Ecto neural progenitor cell (in vitro differentiated cells): ENCODE measurements at places on chromosomes 12 and 14.
A peak's percentile ranks its signal among the peaks of the same experiment; 100 is the strongest.

- no peak for DNase-seq
These were observed 166.1 kb upstream of the KITLG start for GRCh38 chr12:88746386-88746785.

DNA sequence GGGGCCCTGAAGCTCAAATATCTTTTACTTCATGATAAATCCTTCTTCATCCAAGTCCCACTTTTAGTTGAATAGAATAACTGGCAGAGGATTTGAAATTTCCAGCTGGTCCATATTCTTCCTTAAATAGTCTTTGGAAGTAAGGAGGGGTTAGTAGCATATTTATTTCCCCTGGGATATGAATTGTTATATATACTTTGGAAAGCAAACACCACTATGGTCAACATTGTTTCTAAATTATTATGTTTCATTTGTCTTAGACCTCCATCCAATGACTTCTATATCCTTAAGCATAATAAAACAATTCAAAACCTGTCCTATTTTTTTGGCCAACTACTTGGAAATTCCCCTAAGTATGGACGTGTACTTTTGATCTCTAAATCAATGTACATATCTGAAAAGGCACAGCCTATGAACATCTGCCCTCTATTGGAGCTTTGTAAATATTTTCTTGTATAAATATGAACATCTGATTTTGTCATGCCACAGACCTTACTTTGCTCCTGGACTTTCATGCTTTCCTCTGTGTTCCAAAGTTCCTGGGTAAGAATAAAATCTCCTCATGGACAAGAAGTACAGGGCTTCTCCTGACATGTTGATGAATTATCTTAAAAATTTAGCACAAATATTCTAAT, 1212.0 kb downstream of the GALC start:
- DNase-seq = no peak

GRCh38 chr12:67811437-67812361, 163.2 kb downstream of the DYRK2 start:
- no peak for DNase-seq

GRCh38 chr12:91098461-91098860, 12.8 kb downstream of the LUM start:
- DNase-seq = no peak

- no peak for DNase-seq
These were observed 13.6 kb upstream of the RCOR1 start for GRCh38 chr14:102578821-102579220.

- no peak for DNase-seq
These were observed 11.5 kb downstream of the GNS start for GRCh38 chr12:64747695-64748094.

GRCh38 chr14:96614481-96614881, 112.3 kb downstream of the PAPOLA start:
- peak; percentile 76 for DNase-seq

GRCh38 chr14:90456551-90456950, 59.7 kb downstream of the CALM1 start:
- peak; percentile 52 for DNase-seq

DNA sequence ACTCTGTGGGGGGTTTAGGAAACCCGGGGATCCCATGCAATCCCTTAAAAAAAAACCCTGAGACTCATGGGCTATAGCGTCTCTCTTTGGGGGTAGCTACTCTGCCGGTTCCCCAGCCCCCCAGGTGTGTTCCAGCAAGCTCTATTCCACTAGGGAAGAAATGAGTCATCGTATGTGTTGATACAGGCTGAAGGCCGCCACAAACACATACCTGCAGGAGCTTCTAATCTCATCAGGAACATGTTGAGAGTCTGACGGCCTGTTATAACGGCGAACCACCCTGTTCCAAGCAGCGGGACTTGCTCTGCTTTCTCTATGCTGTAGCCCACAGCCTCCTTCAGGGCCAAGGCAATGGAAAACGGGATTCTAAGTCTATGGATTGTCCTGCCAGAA, 977 bp upstream of the KRT5 start:
- DNase-seq = peak; percentile 46

DNA sequence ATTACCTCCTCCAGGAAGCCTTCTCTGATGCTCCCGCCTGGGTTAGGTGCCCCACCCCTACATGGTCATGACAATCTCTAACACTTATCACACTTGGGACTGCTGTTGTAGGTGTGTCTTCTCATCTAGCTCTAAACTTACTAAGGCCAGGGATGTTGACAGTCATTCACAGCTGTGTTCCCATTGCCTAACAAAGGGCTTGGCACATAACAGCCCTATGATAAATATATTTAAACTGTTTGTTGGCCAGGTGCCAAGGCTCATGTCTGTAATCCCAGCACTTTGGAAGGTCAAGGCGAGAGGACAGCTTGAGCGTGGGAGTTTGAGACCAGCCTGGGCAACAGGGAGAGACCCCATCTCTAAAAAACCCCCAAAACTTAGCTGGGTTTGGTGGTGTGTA, 98.8 kb upstream of the RGS6 start:
- DNase-seq = no peak

DNA sequence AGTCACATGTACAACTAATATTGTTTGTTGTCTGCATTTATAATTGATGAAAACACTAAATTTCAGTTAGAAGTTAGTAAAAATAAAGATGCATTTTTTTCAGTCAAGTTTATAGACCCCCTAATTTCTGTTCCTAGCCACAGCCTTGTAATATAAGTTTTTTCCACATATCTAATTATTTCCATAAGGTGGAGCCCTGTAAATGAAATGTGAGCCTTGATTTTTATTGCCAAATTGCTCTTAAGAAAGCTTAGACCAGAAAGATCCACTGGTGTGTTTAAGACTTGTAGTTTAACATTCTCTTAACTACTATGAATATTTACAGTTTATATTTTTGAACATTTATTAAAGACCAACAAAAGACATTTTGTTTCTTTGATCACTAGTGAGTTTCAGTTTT, 322.1 kb upstream of the RGS6 start:
- no peak for DNase-seq

DNA sequence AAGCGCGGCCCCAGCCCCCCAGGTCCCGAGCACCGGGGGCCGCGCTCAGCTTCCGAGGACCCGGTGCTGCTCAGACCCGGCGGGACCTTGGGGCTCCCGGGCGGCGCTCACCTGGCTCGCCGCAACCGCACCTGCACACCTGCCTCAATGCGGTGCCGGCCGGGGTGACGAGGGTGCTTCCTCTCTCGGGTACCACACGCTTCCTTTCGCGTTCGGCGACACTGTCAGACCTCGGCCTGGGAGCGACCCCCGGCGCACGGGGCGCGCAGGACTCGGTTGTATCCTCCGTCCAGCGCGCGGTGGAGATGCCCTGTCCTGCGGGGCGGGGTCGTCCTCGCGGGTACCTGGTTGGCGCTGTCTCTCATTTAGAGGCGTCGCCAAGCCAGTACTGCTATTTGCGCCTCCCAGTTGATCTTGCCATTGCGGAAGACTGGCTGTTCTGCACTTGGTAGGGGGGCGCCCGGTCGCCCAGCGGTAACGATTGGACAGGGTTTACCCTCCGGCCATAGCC, 718 bp downstream of the PACS2 start:
- peak; percentile 61 for DNase-seq

DNA sequence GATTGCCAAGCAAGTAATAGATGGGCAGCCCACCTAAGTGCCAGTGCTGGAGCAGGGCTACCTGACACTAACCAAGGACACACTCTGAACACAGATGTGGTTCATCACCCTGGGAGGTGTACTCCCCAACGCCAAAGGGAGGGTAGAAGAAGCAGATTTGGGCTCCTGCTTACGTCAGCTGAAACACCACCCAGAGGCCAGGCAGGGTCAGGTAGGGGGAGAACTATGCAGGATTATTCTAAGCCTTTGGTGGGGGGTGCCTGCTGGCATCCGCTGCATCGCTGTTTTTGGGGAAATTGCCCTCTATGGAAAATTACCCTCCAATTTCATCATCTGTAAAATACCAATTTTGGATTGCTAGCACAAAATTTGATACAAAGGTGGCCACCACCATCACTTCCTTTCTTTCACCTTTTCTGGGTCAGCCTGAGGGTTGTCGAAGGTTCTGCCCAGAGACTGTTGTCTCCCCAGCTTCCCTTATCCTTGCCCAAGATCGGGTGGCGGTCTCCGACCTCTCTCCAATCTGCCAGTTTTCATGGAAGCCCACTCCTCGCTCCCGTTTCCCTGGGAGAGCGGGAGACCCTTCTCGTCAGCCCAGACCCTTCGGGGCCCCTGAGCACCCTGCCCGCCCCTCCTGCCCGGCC, 535 bp downstream of the BIN2 start:
- no peak for DNase-seq

GRCh38 chr12:123449856-123450255, 8.1 kb upstream of the SNRNP35 start:
- DNase-seq = no peak

- DNase-seq = no peak
These were observed 4.4 kb downstream of the MSRB3 start for GRCh38 chr12:65282840-65283239.

DNA sequence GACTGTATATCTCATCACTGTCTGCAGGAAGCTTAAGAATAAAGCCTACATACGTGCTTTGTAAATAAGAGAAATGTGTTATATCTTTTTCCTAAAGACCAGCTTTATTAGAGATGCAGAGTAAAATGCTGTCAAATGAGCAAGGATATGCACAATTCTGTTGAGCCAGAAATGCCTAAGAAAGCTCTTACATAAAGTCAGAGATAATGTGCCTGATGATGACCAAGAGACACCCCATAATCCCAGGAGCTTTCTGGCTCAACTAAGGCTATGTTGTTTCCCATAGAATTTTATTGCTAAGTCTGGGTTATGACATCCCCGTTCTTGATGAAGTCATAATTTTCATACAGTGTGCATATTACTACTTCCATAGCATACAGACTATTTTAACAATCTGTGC, 209.9 kb downstream of the GALC start:
- DNase-seq = no peak

GRCh38 chr14:49314737-49315136, 271.4 kb downstream of the RPS29 start:
- DNase-seq = no peak

DNA sequence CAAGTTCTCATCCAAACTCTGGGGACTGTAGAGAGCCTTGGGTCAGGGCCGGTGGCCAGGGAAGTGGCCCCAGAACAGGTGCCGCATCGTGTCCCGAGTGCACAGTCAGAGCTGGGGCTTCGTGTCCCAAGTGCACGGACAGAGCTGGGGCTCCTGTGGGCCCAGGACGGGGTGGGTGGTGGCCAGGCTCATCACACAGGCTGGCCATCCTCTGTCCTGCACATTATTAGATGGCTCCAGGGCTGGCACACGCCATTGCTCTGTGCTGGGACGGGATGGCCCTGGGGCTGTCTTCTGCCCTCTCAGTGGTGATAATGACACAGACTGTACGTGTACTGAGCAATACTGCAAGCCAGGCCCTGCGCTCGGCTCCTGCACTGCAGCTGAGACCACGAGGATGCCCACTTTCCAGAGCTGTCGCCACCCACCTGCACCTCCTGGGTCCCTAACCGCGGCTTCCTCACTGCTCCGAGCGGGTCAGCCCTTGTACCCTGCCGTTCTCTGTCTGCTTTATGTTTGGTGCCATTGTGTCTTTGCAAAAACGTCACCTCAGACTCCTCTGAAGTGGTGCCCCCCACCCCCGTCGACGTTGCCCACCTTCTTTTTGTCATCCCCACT, 1.9 kb downstream of the FBRSL1 start:
- DNase-seq = no peak

DNA sequence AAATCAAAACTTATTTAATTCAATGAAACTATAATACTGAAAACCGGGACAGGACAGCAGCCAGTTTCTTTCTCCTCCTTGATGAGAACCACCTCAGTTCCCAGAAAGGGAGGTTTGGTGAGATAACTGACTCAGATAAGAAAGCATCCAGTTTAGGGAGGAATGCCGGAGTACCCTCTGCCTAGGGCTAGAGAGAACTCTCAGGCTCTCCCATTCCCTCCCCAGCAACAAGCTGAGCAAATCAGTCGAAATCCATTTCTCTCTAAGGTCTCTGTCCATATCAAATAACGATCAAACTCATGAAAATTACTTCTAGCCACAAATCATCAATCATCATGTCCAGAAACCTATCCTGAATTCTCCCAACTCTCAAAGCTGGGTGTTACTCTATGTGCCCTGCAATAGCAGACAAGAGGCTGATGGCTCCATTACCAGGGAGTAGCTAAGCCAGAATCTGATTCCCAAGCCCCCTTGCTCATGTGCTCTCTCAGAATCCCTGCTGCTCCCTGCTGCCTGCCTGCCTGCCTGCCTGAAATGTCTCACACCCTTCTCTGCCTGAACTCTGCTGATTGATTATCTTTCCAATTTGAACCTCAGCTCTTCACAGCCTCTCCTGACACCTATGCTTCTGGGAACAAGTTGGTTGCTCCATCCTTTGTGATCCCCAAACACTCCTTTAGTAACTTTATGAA, 49.4 kb downstream of the SLC25A47 start:
- DNase-seq = no peak

- DNase-seq = no peak
These were observed 667.1 kb upstream of the FBXO33 start for GRCh38 chr14:40099316-40099715.

DNA sequence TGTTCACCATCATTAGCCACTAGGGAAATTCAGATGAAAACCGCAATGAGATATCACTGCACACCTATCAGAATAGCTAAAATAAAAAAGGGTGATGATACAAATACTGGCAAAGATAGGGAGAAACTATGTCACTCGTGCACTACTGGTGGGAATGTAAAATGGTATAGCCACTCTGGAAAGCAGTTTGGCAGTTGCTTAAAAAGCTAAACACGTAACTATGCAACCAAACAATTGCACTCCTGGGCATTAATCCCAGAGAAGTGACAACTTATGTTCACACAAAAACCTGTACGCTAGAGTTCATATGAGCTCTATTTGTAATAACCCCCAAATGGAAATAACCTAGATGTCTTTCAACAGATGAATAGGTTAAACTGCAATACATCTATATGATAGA, 35.4 kb downstream of the GPR135 start:
- no peak for DNase-seq

- DNase-seq = no peak
These were observed 145.6 kb upstream of the SLCO1B1 start for GRCh38 chr12:20985399-20985798.

GRCh38 chr12:2457933-2458414, 336.8 kb upstream of the FKBP4 start:
- no peak for DNase-seq

DNA sequence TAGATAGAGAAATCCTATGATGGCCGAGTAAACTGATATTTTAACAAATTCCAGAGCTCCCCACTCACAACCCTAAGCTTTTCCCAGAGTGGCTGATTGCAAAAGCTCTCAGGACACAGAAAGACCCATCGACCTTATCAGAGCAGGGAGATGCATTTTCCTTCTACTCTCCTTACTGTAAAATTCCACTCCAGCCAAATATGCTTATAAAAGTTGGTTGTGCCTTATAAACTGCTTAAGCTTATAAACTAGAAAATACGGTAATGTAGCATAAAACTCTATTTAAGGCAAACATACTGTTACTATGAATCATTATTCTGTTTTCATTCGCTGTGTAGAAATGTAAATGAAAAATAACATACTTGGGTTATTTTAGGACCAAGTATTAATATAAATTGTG, 41.6 kb upstream of the TRHDE start:
- DNase-seq = no peak

GRCh38 chr12:107026806-107027635, 40.1 kb upstream of the MTERF2 start:
- DNase-seq = no peak

- no peak for DNase-seq
These were observed 91.9 kb downstream of the PCNX1 start for GRCh38 chr14:70999117-70999516.

- DNase-seq = no peak
These were observed 66.1 kb downstream of the CHGA start for GRCh38 chr14:92988786-92989755.
